Thymus (tissue), 14 donors: ENCODE measurements at places on chromosomes 1 and 21.

- no peaks in the 10 kb centered on the region for H3K27me3 ChIP-seq
- H3K27ac ChIP-seq = no peak overlapping the region
- no peak overlapping the region for H3K4me3 ChIP-seq
- H3K4me1 ChIP-seq = peaks cover 40% of the 10 kb centered on the region
Measured at GRCh38 chr1:13728091-13728715, 28.2 kb downstream of the PRDM2 start.

DNA sequence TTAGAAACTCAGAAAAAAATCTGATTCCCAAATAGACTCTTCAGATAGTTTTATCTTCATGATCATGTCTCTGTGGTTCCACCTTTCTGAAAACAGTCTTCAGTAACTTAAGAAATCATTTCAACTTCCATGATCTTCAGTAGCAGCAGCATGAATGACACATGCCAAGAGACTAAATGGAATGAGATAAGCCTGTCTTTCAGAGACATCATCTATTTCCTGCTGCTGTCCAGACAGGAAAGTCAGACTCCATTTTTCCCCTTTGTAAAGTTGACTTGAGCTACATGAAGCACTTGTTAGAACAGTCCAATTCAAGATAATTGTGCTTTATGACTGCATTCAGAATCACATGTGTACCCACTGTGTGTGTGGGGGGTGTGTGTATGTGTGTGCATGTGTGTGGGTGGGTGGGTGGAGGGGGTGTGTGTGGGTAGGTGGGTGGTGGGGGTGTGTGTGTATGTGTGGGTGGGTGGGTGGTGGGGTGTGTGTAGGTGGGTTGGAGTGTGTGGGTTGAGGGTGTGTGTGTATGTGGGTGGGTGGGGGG lies 58.8 kb downstream of the CLIC4 start:
- H3K36me3 ChIP-seq = no peaks in the 10 kb centered on the region
- no peaks in the 10 kb centered on the region for H3K27me3 ChIP-seq
- peaks cover 2% of the 10 kb centered on the region for H3K4me1 ChIP-seq
- no peak overlapping the region for H3K27ac ChIP-seq
- DNase-seq = no peak
- no peak overlapping the region for H3K4me3 ChIP-seq

DNA sequence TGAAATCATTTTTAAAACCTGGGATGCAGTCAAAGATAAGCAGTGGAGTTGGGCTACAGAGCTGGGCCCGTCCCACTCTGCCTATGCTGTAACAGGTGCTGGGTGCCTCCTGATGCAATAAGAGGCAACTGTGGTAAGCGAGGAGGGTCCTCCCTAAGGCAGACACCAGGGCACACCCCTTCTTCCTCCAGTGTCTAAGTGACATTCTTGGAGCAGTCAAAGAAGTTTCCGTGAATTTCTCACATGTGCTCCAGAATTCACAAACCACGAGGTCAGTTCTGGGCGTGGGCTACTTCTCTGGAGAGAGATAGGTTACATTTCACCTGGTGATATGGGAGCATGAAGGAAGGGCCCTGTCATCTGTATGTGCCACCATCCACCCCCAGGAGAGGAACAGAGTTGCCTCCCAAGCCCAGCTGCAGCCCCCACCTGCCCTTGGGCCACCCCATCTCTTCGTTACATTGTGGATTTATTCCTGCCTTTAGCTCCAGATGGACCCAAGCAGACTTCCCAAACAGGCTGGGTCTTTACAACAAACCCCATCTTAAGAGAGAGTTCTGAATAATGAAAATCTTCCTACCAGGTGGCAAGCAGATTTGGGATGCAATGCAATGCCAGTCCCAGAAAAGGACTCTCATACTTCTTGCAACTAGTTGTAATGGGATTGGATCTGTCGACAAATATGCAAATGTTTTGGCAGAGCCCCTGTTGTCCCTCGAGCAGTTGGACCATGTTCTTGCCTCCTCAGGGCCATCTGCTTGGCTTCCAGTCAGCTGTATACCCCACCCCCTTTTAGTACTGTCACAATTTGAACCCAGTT lies 82.5 kb upstream of the CNTN2 start:
- H3K27me3 ChIP-seq = peaks cover 15% of the 10 kb centered on the region
- H3K27ac ChIP-seq = no peak overlapping the region
- no peak overlapping the region for H3K4me3 ChIP-seq
- H3K4me1 ChIP-seq = no peaks in the 10 kb centered on the region
- DNase-seq = no peak

- DNase-seq = no peak
- H3K4me1 ChIP-seq = no peaks in the 10 kb centered on the region
- no peak overlapping the region for H3K4me3 ChIP-seq
- no peak overlapping the region for H3K27ac ChIP-seq
Measured at GRCh38 chr1:220990427-220991339, 111.4 kb downstream of the HLX start.

GRCh38 chr1:213852107-213852506 lies 135.7 kb upstream of the PROX1 start:
- no peak overlapping the region for H3K4me3 ChIP-seq
- H3K4me1 ChIP-seq = no peaks in the 10 kb centered on the region
- DNase-seq = peak; percentile 9
- H3K27me3 ChIP-seq = no peaks in the 10 kb centered on the region
- H3K27ac ChIP-seq = no peak overlapping the region
- no peaks in the 10 kb centered on the region for H3K36me3 ChIP-seq

DNA sequence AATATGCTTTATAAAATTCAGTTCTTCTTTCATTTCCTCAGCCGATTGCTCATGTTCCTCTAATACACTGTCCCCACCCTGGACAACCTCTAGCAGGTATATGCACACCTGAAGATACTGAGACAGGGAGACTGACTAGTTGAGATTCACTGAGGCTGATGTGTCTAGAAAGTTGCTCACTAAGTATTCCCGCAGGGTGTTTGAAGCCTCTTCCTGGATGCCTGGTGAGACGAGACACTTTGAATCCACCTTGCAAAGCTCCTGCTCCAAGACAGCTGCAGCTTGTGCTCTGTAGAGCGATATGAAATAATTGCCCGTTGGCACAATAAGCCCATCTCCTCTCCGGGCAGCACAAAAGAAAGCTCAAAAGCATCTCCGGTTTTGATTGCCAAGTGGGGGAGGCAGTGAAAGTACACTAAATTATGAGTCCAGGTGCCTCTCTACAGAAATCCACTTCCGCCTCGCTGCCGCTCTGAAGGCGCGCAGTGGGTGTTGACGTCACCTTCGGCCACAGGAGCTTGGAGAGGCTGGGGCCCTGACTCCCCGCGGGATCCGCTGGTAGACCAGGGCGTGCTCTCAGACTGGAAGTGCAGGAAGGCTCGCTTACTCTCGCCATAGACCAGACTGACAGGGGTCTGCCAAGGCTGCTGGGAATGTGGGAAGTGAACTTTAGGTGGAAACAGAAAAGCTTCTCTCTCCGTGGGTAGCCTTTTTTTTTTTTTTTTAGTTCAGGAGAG lies 46.3 kb downstream of the GPA33 start:
- DNase-seq = peak; percentile 59
- peak overlapping the region; percentile 64 for H3K27ac ChIP-seq
- no peaks in the 10 kb centered on the region for H3K36me3 ChIP-seq
- peaks cover 4% of the 10 kb centered on the region for H3K4me1 ChIP-seq
- H3K27me3 ChIP-seq = no peaks in the 10 kb centered on the region

- peak overlapping the region; percentile 88 for H3K27ac ChIP-seq
- H3K36me3 ChIP-seq = peaks cover 8% of the 10 kb centered on the region
- H3K27me3 ChIP-seq = no peaks in the 10 kb centered on the region
Measured at GRCh38 chr1:226061068-226061840, 1.3 kb upstream of the H3-3A start.

DNA sequence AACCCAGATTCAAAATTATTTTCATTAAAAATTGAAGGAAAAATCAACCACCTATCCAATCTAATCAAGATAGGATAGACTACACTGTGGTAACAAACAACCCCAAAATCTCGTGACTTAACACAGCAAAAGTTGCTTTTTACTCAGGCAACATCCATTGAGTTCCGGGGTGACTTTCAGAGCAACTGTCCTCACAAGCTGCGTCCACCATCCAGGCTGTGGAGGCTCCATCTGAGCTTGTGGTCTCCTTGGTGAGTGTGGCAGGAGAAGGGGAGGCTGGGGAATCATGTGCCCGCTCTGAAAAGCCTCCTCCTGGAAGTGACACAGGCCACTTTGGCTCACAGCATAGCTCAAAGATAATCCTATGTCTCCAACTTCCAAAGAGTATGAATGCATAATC lies 52.4 kb downstream of the CD2 start:
- H3K27me3 ChIP-seq = no peaks in the 10 kb centered on the region
- H3K36me3 ChIP-seq = peaks cover 3% of the 10 kb centered on the region
- H3K4me1 ChIP-seq = peaks cover 14% of the 10 kb centered on the region
- DNase-seq = no peak
- H3K4me3 ChIP-seq = no peak overlapping the region

GRCh38 chr1:98924977-98925376 lies 79.7 kb downstream of the PLPPR5 start:
- no peak for DNase-seq
- no peak overlapping the region for H3K4me3 ChIP-seq
- no peaks in the 10 kb centered on the region for H3K36me3 ChIP-seq

DNA sequence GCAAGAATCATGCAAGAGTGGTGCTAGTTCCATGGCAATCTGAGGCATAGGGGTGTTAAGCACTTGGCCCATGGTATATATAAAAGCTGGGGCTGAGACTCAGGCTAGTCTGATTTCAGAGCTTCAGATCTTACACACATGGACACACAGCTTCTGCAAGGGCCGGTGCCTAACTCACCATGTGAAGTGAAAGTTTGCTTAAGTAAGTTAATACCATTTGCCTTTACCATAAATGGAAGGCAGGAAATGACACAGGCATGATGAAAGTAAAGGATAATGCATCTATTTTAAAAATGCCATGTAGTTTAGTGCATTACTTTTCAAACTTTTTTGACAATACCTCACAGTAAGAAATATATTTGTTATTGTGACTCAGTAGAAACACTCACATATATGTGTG lies 122.6 kb downstream of the KCNJ6 start:
- no peaks in the 10 kb centered on the region for H3K36me3 ChIP-seq
- no peak overlapping the region for H3K27ac ChIP-seq
- H3K4me3 ChIP-seq = no peak overlapping the region

DNA sequence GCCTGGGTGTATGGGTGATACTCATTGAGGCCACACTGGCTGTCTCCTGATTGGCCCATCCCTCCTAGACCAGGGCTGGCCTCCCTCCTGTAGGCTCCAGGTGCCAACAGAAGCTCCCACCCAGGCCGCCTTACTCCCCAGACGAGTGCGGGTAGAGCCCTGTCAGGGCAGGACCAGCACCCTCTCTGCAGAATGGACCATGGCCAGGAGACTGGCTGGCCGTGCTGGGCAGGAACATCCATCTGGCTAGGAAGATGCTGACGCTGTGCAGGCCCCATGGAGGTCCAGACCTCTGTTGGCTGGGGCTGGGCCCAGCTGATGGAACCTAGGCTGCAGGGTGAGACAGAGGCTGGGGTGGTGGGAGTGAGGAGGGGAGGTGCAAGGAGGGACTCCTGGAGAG lies 25.0 kb upstream of the EPB41 start:
- H3K4me3 ChIP-seq = no peak overlapping the region
- H3K27ac ChIP-seq = no peak overlapping the region
- no peaks in the 10 kb centered on the region for H3K27me3 ChIP-seq
- no peak for DNase-seq
- peaks cover 19% of the 10 kb centered on the region for H3K4me1 ChIP-seq
